ENCODE measurements at places on chromosomes 2 and 18.

- DNase-seq: no peak
These were observed 121.7 kb upstream of the TACR1 start for GRCh38 chr2:75320898-75321598.

DNA sequence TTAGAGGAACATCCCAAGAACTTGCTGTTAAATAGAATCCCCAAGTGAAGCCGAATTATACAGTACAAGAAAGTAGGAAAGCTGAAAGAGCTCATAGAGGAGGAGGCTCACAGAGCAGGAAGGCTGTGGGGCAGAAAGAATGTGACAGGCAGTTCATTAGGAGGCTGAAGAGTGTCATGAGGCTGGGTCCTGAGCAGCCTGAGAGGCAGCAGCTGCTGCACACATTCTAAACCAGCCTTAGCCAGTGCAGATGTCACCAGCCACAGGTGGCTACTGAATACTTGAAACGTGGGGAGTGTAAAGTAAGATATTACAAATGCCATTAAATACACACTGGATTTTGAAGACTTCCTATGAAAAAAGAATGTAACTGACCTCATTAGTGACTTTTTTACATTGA is 490.2 kb upstream of the KLHL29 start:
- no peak for DNase-seq

DNA sequence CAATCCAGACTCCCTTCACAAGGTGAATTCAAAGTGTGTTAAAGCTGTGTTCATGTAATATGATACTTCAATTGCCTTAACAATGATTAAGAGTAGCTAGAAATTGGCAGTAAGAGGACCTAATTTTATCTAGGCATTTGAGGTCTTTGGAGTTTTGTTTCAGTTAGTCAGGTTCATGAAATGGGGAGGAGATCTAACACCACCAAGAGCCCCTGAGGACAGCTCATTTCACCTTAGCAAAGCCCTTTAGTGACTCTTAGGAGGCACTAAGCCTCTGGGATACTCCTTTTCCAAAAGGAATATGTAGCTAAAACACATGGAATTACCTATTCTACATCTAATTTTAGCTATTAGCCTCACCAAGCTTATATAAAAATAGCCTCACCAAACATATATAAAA is 716.5 kb upstream of the RAB6C start:
- DNase-seq: no peak

GRCh38 chr18:59048378-59048777 is 91.3 kb upstream of the SEC11C start:
- no peak for DNase-seq

DNA sequence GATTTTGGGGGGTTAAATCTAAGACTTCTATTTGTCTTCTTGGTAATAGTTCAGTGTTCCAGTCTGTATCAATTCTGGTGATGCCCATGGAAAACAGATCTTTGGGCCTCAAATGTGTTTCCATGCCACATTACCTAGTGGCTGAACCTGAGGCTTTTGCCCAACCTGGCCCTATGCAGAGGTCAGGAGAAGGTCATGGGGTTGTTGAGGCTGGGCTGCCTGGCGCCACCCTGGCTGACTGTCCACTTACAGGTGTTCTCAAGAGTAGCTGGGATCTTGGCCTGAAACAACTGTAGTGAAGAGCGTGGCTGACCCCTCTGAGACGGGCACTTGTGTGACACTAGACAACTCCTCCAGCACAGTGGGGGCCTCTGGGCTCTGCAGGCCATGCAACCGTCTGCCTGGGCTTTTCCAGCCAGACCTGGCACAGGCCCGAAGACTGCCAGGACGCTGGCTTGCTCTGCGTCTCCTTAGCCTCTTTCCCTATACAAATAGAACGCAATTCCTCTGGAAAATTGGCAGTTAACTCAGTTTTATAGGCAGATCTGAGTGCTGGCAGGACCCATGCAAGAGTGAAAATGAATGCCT is 127.8 kb downstream of the TRIM43 start:
- no peak for DNase-seq

DNA sequence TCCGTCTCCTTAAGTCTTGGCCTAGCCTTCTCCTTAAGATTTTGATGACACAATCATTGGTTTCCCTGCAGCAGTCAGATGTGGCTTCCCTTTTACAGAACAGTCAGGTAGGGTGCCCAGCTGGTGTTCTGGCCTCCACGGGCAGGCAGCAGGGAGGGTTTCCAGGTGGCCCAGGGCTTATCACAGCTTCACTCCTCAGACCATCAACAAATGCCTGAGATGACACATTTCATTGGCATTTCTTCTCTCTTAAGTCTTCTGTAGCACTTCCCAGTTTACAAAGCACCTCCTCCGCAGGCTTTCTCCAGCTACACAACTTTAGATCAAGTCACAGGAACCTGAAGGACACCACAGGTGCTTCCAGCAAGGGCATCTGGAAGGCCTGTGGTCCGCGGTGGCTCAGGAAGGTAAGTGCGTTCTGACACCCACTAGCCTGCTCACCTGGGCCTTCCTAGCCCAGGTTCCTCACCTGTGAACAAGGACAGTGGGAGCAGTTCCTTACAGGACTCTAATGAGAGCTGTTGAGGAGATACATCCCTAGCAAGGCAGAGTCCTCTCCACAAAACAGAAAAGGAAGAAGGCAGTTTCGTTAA is 37.6 kb downstream of the PTPN18 start:
- no peak for DNase-seq

DNA sequence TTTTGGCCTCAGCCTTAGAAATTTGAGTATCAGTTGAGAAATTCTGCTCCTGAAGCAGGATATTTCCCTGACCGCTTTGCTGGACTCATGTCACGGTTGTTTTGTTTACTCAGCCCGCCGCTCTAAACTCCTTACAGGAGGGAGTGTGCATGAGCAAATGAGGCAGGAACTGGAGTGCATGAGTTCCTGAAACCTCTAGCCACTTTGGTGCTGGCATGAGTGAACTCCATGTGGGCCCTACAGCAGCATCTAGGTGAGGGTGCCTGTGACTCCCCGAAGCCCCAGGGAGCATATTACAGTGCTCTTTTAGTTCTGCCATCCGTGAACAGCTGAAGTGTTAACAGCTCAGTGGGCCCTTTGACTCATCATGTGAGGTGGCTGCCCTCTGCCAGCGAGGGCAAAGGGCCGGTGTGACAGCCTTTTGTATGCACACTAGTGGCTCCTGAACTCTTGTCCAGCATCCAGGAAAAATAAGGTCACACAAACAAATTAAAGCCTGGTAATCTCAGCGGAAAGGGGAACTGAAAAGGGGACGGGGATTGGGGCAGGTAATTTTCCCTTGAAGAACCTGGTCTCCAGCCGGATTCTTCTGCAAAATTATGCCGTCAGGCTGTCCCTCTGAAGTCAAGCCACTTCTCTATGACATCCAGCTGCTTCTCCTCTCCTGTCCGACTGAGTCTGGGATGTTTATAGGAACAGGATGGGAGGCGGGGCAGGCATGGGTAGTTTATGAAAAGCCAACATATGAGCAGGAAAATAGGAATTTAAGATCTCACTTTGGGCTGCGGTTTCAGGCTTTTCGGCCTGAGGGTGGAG is 1668.7 kb downstream of the SUCLG1 start:
- DNase-seq: no peak

GRCh38 chr2:181578829-181579228 is 78.1 kb downstream of the CERKL start:
- no peak for DNase-seq

Measured in NCI-H187 (cell line).